ENCODE measurements at places on chromosomes 2 and 18. TPM values are rescaled to one million over a fixed set of nuclear protein-coding genes. Genes with fewer than 3 reads are reported as not detected.

The SNORC gene
- total RNA-seq, result 0.72 TPM

The SERPINB4 gene
- total RNA-seq, result not detected

The LYG1 gene
- total RNA-seq, result 0.09 TPM

The TXNDC2 gene
- 0.16 TPM for total RNA-seq

The MALT1 gene
- total RNA-seq, result 56.1 TPM

The SLC16A14 gene
- 0.49 TPM for total RNA-seq

The IL1RL1 gene
- 4.9 TPM for total RNA-seq

The HOXD10 gene
- total RNA-seq, result not detected

The SPATA3 gene
- not detected for total RNA-seq

The METTL5 gene
- 76.6 TPM for total RNA-seq

All from fibroblast of the aortic adventitia (primary cell).